ENCODE measurements at places on chromosomes 7 and 10. TPM values are rescaled to one million over a fixed set of nuclear protein-coding genes. Genes with fewer than 3 reads are reported as not detected.

PNLIPRP1 gene
- not detected for total RNA-seq

DNA sequence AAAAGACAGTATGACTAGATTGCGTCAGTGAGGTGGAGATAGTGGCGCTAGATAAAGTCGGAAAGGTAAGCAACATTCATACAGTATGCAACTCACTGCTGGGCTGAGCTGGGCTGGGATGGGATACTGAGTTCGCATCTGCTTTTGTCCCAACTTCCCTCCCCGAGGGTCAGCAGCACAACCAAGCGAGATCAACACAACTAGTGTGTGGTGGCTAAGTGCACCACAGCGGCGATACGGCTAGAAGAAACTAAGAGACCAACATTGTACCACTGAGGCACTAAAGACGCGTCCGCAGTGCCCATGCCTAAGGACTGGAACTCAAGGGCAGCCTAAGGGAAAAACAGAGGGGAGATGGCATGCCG is 467 bp downstream of the EXOSC1 start:
- no peak for DNase-seq

DNA sequence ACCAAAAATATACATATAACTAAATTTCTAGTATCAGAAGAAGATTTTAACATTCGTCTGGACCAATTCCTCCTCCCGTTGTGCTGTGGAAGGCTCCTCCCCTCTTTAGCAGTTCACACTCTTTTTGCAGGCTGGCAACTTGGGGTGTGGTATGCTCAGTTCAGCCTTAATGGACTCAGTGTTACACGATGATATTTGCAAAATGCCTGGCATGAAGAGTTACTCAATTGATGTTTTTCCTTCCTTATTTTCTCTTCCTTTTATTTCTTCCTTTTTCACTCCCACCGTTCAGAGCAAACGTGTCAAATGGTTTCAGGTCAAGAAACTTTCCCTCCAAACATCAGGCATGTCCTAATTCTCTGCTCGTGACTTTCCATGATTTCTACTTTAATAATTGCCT is 248.3 kb downstream of the PHF14 start:
- no peak for DNase-seq

GSAP gene
- total RNA-seq: 1.9 TPM

- DNase-seq: no peak
Observed at GRCh38 chr7:88269586-88269985, 37.1 kb downstream of the STEAP4 start.

DNA sequence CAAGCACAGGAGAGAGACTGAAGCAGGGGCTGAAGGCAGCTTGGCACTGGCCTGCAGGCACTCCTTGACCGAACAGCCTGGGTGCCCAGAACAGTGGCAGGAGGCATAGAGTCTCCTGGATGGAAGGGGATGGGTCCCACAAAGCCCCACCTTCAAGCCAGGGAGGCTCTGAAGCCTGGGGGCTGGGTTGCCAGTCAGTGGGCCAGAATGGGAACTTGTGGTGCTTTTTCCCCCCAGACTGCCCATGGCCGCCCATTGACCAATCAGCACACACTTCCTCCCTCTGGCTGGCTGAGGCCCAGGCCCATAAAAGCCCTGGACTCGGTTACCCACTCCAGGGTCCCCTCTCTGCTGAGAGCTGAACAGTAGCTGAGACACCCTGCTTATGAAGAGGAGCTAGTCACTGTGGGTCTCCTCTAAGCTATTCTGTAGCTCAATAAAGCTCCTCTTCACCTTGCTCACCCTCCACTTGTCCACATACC is 109.6 kb downstream of the ELAPOR2 start:
- no peak for DNase-seq

DNA sequence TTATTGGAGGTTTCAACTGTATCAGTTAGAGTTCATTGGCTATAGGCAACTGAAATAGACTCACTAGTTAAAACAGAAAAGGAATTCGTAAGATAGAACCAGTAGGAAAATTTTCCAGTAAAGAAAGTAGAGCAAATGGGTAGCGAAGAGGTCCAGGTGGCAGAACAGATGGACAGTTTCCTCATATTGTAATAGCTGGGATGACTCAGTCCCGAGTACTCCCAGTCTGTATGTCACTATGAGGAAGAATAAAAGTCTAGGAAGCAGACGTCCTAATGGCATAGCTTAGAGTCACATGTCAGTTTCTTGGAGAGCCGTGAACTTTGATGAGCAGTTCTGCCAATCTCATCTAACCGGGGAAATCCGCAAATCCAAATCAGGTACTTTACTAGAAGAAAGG is 95.3 kb downstream of the RNF32 start:
- no peak for DNase-seq

DNA sequence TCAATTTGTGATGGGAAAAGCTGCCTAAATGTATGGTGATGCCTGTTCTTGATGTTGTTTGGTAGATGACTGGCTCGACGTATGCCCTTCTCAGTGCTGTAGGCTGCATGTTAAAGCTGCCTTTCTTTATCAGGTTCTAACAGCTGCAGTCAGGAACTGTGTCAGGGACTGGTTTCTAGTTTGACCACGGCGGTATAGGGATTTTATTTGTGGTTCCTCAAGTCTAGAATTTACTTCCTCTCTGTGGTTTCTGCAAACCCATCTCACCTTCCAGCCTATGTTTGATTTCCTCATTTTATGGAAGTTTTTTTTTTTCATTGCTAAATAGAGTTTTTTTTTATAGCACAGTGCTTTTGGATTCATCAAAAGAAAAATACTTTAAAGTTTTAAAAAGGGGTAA is 26.5 kb downstream of the LMTK2 start:
- DNase-seq: peak; percentile 28

ZNF282 gene
- total RNA-seq: 61.7 TPM

GRCh38 chr7:47338026-47338425 is 243.9 kb downstream of the TNS3 start:
- DNase-seq: no peak

- peak; percentile 83 for DNase-seq
Observed at GRCh38 chr7:39580149-39580874, 14.1 kb downstream of the YAE1 start.

EFCAB10 gene
- total RNA-seq: not detected

- no peak for DNase-seq
Observed at GRCh38 chr7:154647625-154648024, 355.3 kb downstream of the PAXIP1 start.

PPA1 gene
- 359 TPM for total RNA-seq

DNA sequence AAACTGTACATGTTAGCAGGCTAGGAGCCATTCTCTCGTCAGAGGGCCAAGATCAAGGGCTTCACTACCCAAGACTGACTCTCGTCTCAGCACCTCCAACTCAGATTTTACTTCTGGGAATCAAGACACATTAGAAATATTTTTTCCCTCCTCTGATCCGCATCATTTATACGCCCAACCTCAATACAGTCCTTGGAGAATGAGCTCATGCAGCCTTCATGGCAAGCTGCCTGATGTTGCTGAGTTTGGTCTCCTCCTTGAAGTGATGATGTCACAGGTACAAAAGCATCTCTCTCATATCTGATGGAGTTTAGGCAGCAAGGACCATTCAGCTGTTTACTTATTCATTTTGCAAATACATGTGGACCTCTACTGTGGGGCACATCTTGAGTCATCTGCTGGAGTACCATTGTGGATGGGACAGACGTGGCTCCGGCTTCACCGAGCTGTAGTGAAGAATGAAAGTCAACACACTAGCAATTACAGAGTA is 114.0 kb downstream of the BMPER start:
- DNase-seq: no peak

DNA sequence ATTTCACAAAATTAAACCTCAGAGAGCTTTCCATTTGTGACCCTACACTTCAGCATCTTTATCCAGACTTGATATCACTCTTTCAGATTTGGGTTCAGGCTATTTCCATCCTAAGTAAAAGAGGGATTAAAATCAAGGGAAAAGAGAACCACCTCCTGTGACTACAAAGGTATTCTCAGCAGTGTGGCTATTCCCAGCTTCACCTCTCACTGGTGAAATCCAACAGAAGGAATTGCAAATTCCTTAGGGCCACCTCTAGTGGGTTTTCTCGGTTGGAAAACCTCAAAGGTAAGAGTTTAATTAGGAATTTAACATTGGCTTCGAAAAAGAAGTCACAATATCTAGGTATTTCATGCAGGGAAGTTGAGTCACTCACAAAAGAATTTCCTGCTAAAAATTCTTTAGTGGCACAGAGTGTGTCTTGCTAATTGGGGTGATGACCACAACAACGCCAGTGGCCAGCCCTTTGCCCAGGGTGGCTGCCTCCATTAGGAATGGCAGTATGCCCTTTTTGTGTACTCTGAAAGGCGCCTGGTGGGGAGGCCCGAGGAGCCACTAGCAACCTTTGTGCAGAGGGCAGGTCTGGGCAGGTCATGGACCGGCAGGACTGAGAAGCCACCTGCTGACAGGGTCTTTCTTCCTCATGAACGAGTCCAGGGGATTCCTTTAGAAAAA is 52.2 kb downstream of the SEM1 start:
- DNase-seq: no peak

DYDC1 gene
- total RNA-seq: not detected

DNA sequence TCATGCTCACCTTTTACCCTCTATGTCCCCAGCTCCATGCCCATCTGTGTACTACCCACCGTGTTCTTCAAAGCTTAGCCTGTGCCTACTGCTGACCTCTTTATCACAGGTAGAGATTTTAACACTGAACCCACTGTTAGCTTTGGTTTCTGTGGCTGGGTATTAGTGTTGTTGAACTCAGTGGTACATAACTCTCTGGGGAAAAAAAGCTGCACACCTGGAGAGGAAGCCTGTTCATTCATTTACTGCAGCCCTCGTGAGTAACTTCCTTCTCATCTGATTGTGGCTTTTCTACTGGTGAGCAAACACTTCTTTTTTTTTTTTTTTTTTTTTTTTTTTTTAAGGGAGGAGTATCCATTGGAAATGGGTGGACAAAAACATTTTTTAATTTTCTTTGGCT is 326.3 kb downstream of the CCSER2 start:
- DNase-seq: no peak

DNA sequence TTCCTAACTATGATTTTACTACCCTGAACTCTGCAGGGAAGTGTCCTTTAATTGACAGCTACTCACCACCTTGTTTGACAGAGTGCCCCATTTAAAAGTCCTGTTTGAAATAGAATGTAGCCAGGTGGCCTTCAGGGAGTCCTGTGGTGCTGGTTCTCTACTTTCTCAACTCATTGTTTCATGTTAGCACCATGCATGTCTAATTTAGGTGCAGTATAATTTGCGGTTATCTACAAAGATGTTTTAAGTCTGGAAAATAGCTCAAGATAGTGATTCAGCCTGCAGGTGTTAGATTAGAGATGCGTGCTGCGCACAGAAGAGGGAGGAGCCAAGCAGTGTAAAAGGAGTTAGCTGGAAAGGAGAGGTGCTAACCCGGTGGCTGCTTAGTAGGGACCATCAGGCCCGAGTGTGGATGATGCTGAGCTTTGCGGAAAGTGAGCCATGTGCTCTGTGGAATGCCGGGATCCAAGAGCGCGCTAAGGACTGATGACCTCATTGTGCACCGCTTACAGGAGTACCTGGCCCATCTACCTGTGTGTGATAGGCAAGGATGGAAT is 1.2 kb downstream of the CCM2 start:
- peak; percentile 82 for DNase-seq

- no peak for DNase-seq
Observed at GRCh38 chr7:22143491-22143890, 197.8 kb upstream of the CDCA7L start.

SLC18A3 gene
- not detected for total RNA-seq

PALS2 gene
- 21.0 TPM for total RNA-seq

STEAP1 gene
- total RNA-seq: 0.41 TPM

DNA sequence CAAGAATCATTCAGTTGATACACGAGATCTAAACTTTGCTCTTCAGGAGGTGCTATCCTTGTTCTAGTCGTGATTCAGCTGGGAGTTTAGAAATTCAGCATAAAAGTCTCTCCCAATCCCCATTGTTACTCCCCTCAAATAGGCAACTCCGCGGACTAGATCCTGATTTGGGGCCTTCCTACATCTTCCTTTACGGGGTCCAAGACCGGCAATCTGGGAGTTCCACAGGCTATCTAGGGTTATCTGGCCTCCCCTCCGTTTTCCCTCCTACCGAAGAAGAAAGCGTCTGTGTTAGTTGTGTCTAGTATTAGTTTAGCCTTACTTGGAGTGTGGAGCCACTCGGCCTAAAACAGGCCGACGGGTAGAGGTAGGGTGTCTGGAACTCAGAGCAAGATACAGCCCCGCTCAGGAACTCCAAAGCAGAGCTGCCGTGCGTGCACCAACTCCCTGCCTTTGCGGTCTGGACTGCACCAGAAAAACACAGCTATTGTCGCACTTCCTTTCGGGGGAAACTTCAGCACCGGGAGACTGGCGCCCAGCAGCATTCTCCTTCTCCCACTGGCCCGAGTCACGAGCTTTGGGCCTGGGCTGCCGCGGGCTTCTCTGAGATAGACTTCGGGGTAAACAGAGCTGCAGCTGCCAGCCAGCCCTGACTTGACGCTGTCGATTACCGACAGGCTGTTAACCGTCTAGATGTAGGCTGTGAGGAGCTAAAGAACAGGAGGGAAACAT is 1.5 kb upstream of the DLX5 start:
- DNase-seq: no peak

GRCh38 chr10:101643546-101643945 is 51.4 kb downstream of the FBXW4 start:
- DNase-seq: no peak

DNA sequence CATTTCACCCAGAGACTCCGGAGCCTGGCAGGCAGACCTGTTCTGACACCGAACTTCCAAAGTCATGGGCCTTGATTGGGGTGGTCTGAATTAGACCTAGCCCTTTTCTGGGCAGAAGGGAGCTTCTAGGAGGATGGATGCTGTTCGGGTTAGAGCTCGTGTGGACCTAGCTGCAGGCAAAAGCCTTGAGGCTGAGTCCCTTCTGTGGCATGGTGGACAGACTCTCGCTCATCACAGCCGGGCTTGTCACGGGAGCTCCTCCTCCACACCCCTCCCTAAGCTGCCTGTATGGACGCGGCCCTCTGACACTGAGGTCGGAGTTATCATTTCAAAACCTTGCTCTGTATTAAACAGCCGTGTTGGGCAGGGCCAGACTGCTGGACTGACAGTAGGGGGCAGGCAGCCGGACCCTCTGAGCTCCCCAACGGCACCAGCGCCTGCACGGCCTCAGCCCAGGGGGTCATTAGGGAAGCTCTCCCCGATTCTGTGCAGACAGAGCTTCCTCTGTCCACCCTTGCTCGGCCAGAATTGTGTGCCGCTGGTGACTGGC is 2.2 kb downstream of the IRF5 start:
- DNase-seq: peak; percentile 23

DNA sequence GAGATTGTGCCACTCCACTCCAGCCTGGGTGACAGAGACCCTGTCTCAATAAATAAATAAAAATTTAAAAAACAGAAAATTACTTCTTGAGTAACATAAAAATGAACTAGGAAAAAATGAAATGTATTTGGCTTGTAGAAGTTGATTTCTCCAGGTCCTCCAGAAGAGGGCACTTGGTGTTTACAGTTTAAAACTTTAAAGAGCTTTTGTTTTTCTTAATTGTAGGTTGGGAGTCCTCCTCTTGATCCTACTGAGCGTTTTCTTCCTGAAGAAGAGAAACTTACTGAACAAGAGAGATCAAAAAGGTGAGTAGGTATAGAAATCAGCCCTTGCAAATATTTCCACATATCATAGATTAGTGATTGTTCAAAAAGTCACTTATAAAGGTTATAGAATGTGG is 16.2 kb downstream of the KIFBP start:
- DNase-seq: no peak

- DNase-seq: no peak
Observed at GRCh38 chr7:99737726-99738125, 2.7 kb upstream of the CYP3A7 start.

CHRM2 gene
- not detected for total RNA-seq
